Activated CD4-positive, CD25-positive, alpha-beta regulatory T cell treated with anti-CD3 and anti-CD28 coated beads, Interleukin-2, amount 50 U/mL, for 72 hours (primary cell): ENCODE measurements at places on chromosomes 6 and 20.

DNA sequence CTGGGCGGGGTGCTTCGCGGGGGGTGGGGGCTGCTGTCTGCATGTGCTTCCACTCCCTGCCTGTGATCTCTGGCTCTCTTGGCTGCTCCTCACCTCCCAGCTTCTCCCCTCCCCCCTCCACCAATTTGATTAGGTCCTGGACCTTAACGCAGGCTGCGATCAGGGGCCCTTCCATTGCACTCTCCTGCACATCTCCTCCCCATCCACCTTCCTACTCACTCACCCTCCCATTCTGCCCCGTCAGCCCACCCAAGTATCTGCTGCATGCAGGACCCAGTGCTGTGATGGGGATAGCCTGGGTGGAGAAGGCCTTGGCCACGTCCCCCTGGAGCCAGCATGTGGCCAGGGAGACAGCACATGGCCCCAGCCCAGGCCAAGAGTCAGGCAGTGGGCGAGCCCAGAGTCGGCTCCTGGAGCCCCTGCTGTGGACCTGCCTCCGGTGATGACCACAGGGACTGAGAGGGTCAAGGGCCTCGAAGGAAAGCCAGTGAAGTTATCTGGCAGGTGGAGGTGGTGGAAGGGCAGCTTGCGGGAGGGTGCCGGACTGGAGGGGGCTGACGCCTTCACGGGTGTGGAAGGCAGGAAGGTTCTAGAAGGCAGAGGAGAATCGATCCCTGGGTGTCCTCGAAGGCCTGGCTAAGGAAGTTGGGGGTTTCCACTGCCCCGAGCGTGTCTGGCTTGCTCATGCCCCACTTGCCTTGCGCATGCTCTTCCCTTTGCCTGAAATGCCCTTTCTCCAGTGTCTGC lies 40.7 kb downstream of the SRC start:
- DNase-seq: peak; percentile 24

DNA sequence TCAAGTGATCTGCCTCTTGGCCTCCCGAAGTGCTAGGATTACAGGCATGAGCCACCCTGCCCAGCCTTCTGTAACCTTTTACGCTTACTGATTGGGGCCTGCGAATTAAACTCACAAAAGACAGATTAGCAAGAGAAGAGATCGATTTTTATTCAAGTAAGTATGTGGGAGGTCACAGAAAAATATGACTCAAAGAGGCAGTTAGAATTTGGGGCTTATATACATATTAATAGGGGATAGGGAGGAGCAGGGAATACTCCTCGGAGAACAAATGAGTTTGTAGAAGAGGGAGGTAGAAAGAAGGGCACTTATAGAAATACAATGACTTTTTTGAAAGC lies 78.9 kb downstream of the CD24 start:
- DNase-seq: no peak

DNA sequence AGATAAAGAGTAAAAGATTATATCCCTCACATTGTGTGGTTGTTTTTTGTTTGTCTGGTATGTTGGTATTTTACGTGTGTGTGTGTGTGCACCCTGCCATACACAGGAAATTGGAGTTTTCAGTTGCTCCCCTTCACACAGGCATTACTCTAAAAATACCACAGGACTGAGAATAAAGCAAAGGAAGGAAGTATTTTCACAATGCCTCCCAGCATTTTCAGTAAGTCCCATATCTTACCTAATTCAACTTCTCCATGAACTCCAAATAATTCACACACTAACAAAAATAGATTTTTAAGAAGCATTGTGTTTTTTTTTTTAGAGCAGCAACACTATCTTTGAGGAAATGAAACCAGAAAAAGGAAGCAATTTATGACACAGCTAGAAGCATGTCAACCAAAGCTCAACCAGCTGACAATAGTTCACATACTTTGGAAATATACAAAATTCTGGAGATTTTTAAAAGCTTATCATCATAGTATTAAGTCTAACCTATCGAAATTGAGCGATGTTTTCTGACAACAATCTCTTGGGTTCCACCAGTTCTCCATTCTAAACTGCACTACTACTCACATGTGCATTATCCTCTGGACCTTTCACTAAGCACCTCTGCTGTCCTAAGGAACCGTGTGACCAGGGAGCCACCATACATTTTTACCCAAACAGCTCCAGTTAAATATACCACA lies 2.1 kb downstream of the UBE2J1 start:
- DNase-seq: no peak

DNA sequence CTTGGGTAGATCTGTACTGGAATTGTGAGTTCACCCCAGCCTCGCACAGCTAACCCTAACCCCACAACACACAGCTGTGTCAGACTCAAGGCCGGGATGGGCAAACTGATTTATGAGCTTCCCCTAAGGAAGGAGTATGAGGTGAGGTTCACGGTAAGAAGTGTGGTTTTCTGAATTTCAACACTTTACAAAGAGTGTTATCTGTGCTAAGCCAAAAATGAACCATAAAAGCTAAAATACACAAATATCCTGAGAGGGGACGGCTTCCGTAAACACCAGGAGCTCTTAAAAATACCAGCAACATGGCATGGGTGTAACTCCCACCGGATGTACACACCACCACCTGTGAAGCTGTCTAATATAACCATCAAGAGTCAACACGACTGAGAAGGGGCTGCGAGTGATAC lies 101.2 kb downstream of the ATP9A start:
- DNase-seq: no peak

GRCh38 chr20:14219801-14220461 lies 117.5 kb downstream of the FLRT3 start:
- DNase-seq: no peak

DNA sequence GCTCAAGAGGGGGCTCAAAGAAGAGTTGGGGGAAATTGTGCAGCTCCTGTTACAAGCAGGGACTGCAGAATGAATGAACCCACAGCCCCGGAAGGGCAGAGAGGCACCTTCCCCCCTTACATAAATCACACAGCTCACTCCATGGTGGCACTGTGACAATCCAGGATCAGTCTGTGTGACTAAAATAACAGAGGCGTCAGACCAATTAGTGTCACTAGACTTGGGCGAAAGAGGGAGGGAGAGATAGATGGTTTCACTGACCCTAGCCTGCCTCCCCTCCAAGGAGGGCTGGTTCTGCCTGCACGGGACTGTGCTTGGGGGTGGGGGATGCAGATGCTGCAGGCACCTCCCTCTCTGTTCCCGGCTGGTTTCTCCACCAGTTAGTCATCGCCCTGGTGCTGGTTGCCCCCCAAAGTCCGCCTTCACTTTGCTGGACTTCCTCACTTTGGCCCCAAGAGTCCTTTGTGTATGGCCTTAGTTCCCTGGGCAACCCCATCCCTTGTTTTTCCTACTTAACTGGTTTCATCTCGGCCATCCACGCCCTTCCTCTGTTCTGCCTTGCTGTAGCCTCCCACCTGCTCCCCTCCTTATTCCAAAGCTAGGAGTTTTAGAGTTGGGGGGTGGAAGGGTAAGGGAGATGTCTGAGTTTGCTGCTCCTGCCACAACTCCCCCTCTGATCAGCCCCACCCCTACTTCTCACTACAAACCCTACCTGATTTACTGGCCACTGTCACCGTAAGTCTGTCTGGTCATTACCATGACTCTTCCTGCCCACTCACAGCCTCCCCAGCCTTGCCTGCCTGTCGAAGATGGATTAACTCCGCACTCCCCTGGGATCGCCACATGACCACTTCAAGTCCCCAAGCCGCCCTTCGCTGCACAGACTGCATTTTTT lies 17.7 kb downstream of the CCDC167 start:
- DNase-seq: no peak

- no peak for DNase-seq
These were observed 144.0 kb upstream of the SLC35B3 start for GRCh38 chr6:8579372-8579771.

- no peak for DNase-seq
These were observed 1042.7 kb downstream of the EPHA7 start for GRCh38 chr6:92376691-92377090.

DNA sequence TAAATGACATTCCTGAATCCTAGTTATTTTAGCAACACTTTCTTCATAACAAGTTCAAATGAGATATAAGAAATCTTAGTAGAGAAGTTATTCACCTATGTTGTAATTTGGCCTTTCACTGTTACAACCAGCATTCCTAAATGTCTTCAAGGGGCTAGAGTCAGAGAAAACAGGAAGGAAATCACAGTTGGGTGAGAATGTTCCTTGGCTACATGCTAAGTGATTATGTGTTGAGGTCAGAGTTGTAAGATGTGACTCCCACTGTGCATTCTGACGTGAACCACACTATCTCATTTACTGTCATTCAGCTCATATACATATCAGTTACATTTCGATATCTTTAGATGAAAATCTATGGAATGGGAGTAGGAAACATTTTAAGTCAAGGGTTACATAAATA lies 51.0 kb upstream of the MLIP start:
- no peak for DNase-seq

DNA sequence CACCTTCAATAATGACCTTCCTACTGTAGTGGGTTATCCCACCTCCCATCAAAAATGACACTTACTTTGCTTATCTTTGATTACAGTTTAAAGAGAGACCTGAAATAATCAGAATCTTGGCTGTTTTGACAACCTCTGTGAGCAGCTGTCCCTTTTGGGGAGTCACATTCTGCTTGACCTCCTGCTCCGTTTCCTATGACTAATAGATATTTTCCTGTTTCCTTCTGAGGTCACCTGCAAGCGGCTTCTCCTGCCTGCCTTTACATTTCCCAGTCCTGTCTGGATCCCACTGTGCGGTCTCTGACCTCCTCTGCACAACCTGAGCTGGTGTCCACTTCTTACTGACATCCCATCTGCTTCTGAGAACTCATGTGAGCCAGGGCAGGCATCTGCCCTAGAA lies 54.2 kb downstream of the TRAM2 start:
- DNase-seq: no peak

GRCh38 chr6:24428615-24429014 lies 25.9 kb downstream of the MRS2 start:
- DNase-seq: no peak

DNA sequence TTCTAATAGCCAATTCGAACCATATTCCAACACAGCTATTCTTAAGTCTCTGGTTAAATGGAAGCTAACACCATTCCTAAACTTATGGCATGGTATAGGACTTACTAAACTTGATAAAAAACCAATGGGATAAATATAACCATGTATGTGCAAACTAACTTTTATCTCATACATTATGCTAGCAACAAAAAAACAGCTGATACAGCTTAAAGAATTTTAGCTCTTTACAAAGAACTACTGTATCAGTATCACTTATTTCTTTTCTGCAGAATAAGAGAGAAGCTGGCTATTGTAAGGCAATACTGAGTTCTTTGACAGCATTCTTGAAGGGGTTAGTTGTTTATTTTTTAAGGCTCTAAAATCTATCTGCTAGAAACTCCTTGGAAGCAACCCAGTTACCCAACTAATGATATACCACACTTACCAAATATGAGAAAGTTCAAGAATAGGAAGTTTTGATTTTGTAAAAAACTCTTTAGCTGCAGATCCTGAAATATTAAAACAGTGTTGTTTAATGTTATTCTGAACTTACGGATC lies 44.9 kb downstream of the REPS1 start:
- DNase-seq: no peak

GRCh38 chr20:5160882-5161281 lies 34.1 kb downstream of the CDS2 start:
- DNase-seq: no peak

DNA sequence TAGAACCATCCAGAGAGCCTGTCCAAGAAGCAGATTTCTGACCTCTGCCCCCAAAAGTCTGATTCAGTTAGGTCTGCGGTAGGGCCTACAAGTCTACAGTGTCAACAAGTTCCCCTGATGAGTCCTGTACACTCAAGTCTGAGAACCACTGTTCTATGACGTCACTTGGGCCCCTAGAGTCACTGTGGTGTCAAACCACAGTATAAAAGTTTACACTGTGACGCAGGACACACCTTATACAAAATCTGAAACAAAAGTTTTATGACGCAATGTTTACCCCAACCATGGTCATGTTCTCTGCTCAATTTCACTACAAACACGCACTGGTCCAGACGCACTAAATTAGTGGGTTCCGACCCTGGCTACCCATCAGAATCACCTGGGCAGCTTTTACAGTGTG lies 17.9 kb downstream of the SLA2 start:
- DNase-seq: no peak

DNA sequence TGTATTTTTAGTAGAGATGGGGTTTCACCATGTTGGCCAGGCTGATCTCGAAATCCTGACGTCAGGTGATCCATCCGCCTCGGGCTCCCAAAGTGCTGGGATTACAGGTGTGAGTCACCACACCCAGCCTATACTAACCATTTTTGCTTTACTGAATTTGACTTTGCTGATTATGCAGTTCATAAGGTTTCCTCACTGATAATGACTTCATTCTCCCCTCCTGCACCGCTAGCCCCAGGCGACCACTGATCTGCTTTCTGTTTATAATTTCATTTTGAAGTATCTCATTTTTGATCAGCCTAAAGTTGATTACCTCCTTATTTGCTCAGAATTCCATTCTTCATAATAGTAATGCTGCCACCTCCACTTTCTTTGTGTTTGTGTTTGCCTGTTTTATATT lies 48.7 kb upstream of the FAM83D start:
- no peak for DNase-seq

GRCh38 chr6:138231381-138231886 lies 13.1 kb upstream of the PBOV1 start:
- DNase-seq: no peak

- no peak for DNase-seq
These were observed 67.0 kb downstream of the FAM50B start for GRCh38 chr6:3916211-3916610.

- DNase-seq: no peak
These were observed 738.6 kb downstream of the C6orf118 start for GRCh38 chr6:164570801-164571200.

DNA sequence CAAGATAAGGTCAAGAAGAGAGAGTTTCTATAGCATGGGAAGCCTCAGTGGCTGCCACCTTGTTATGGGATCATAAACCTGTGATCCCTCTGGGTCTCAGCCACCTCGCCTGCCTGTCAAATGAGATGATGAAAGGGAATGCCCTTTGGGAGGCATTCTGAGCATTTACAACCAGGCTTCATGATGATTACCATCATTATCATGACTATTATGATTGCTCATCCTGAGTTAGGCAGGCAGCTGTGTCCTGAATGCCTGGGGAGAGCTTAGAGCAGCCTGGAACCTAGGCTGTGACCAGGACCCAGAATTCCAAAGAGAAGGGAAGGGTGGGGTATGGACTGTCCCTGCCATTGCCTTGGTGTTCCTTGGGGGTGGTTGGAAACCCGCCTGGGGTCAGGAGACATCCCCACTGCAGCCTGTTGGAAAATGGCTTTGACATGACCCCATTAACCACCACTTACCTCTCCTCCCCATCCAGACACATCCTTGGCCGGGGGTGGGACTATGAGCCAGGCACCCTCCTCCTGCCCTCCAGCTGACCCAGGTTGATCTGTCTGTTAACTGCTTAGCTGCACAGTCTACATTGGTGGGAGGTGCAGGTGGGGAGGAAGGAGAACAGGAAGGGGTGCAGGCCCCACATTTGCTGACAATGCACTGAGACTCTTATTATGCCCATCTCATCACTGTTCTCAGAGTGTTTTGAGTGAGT lies 51.9 kb downstream of the LRFN2 start:
- DNase-seq: no peak

- no peak for DNase-seq
These were observed 119.0 kb upstream of the RPS6KA2 start for GRCh38 chr6:166745801-166746668.
